Activated CD8-positive, alpha-beta memory T cell treated with anti-CD3 and anti-CD28 coated beads for 48 hours (primary cell): ENCODE measurements at places on chromosomes 4 and X.

DNA sequence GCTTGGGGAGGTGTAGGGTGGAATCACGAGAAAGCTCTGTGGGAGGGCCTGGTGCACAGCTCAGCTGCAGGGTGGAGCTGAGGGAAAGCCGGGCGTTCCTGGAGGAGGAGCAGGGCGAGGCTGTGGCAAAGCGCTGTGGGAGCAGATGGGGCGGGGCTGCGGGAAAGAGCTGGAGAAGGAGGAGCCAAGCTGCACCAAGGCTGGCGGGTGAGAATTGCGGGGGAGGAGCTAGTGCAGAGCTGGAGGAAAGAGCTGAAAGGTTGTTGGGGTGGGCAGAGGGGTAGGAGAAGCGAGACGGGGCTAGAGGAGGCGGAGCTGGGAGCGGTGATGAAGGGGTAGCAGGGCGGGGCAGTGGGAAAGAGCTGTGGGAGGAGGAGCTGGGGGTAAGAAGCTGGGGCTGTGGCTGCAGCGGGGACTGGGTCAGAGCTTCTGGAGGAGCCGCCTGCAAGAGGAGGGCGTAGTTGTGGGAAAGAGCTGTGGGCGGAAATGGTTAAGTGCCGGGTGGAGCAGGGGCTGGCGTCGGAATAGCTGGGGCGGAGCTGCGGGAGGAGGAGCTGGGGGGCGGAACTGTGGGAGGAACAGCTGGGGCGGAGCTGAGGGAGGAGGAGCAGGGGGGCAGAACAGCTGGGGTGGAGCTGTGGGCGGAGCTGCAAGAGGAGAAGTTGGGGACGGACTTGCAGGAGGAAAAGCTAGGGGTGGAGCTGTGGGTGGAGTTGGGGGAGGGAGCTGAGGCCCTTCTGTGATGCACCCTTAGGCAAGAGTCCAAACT is 1.8 kb upstream of the EOLA2 start:
- peak; percentile 47 for DNase-seq

- DNase-seq, result no peak
Observed at GRCh38 chr4:13540446-13541175, 3.7 kb downstream of the NKX3-2 start.

DNA sequence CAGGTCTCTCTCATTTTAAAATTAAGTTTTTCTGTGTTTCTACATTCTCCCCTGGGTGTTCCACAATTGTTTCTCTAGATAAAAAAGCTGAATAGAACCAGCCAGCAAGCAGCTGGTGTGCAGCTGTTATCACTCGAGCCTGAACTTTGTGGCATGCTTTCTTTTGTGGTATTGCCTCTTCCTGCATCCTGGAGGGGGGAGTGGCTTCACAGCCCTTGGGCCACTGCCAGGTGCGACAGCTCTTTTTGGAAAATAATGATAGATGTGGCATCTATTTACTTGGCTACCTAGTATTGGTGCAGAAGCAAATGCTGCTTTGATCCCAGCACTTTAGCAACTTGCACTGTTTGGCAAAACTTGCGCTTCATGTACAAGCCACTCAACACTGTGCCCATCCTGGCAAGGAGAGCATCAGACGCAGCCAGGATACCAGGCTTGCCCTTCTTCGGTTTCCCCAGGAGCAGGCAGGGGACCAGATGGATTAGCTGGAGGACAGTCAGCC is 69.4 kb downstream of the HMGB2 start:
- DNase-seq, result no peak

- DNase-seq, result no peak
Observed at GRCh38 chrX:118499295-118499694, 3.7 kb downstream of the DOCK11 start.
